Peyer's patch (tissue), 4 donors: ENCODE measurements at places on chromosomes 6 and 20.

DNA sequence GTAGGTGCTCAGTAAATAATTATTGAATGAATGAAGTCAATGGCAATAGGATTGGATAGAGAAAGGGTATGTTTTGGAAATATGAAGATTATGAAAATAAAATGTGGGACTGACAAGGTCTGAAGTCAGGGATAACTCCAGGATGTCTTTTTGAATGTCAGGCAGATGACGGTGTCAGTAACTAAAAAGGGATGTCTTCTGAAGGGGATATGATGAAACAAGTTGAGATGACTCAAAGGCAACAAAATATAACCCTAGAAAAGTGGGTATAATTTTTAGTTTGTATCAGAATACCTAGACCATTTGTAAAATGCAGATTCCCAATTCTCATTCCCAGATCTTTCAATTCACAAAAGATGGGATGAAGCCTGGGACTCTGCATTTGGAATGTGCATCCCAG is 257.3 kb upstream of the SGK1 start:
- no peak overlapping the region for H3K27ac ChIP-seq
- no peak for DNase-seq

- no peak overlapping the region for H3K4me3 ChIP-seq
- H3K27ac ChIP-seq, result peak overlapping the region; percentile 54
- no peaks in the 10 kb centered on the region for H3K4me1 ChIP-seq
- DNase-seq, result no peak
Measured at GRCh38 chr20:38973645-38974044, 11.5 kb downstream of the DHX35 start.

GRCh38 chr6:140909156-140909555 is 1223.6 kb upstream of the GJE1 start:
- no peak overlapping the region for H3K27ac ChIP-seq
- no peaks in the 10 kb centered on the region for H3K4me1 ChIP-seq
- H3K27me3 ChIP-seq, result no peaks in the 10 kb centered on the region
- no peaks in the 10 kb centered on the region for H3K36me3 ChIP-seq

DNA sequence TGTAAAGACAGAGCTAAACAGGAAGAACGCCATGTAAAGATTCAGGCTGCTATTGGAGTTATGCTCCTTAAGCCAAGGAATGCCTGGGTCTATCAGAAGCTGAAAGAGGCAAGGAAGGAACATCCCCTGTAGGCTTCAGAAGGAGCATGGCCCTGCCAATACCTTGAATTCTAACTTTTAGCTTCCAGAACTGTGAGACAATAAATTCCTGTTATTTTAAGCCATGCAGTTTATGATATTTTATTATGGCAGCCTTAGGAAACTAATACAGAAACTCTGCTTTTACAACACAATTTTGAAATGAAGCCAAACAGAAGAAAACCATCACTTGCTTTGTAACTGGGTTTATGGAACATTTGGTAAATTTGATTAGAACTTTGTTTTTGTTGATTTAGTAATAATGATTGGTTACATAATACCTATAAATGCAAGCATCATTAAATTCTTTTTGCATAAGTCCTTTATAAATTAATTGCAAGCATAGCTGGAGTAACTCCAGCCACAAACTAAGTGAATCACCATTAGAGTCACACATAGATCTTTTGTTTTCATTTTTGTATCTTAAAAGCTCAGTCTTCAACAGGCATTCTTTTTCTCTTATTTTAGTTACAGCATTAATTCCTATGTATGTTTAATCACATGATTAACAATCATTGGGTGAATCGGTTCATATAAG is 33.5 kb upstream of the TSPYL1 start:
- H3K4me1 ChIP-seq, result no peaks in the 10 kb centered on the region
- no peaks in the 10 kb centered on the region for H3K27me3 ChIP-seq
- no peaks in the 10 kb centered on the region for H3K36me3 ChIP-seq
- no peak overlapping the region for H3K4me3 ChIP-seq
- DNase-seq, result no peak

GRCh38 chr6:28947067-28947765 is 23.4 kb upstream of the TRIM27 start:
- no peak overlapping the region for H3K27ac ChIP-seq
- DNase-seq, result no peak
- H3K27me3 ChIP-seq, result no peaks in the 10 kb centered on the region
- H3K4me1 ChIP-seq, result no peaks in the 10 kb centered on the region
- H3K36me3 ChIP-seq, result no peaks in the 10 kb centered on the region

GRCh38 chr6:139711804-139712585 is 337.5 kb upstream of the CITED2 start:
- H3K4me1 ChIP-seq, result no peaks in the 10 kb centered on the region
- no peak for DNase-seq
- no peak overlapping the region for H3K27ac ChIP-seq
